ENCODE measurements at places on chromosomes 12 and 14. TPM values are rescaled to one million over a fixed set of nuclear protein-coding genes. Genes with fewer than 3 reads are reported as not detected.

- DNase-seq = peak; percentile 70
These were observed 431 bp upstream of the RHOJ start for GRCh38 chr14:63203618-63204406.

DNA sequence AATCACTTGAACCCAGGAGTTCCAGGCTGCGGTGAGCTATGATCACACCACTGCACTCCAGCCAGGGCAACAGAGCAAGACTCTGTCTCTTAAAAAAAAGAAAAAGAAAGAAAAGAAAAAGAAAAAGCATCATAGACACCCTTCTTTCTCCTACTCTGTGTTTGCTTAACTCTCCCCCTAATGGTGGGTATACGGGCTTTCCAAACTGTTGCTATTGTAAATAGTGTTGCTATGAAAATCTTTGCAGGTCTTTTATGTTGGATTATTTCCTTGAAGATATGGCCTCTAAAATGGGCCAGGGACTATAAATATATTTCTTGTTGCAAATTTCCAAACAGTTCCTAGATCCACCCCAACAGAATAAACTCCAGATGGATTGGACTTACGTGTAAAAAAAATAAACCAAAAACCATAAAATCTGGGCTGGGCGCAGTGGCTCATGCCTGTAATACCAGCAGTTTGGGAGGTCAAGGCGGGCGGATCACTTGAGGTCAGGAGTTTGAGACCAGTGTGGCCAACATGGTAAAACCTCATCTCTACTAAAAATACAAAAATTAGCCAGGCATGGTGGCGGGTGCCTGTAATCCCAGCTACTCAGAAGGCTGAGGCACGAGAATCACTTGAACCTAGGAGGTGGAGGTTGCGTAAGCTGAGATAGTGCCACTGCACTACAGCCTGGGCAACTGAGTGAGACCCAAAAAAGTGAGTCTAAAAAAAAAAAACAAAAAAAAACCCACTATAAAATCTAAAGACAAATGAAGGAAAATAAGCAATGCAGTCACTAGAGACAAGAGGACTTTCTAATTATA, 25.9 kb downstream of the NFKBIA start:
- DNase-seq = no peak

DNA sequence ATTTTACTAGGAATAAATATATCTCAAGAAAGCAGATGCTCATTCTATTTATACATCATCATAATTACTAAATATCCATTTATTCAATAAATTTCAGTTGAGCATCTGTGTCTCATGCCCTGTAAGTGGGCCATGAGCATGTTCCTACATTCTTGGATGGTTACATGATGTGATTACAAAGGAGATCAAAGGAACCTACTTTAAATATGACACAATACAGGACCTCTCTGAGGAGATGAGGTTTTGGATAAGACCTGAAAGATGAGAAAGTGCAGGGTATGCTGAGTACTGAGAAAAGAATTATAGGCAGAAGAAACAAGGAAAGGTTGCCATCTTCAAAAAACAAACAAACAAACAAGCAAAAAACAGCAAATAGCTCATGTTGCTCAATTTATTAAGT, 105.4 kb upstream of the CNTN1 start:
- DNase-seq = no peak

Gene MFAP5
- total RNA-seq = not detected

GRCh38 chr12:111344254-111344875, 24.5 kb downstream of the PHETA1 start:
- no peak for DNase-seq

- DNase-seq = no peak
These were observed 28.1 kb downstream of the MSRB3 start for GRCh38 chr12:65306366-65307168.

DNA sequence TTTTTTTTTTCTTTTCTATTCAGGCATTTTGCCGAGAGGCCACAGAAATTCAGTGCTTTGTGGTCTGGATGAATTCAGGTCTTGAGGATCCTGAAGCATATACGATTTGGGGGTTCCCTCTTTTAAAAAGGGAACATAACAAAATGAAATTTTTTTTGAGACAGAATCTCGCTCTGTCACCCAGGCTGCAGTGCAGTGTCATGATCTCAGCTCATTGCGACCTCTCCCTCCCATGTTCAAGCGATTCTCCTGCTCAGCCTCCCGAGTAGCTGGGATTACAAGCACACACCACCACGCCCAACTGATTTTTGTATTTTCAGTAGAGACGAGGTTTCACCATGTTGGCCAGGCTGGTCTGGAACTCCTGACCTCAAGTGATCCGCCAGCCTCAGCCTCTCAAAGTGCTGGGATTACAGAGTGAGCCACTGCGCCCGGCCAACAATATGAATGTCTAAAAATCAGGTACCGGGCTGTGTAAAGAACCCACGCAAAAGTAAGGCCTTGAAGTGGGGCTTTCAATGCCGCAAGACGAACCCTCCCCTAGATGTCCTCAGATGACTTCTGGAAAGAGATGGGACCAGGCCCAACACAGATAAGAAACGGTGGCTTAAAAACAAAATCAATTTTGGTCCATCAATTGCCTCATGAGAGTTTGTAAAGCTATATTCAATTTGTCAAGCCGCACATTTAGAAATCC, 30.0 kb downstream of the TESC start:
- DNase-seq = no peak

DNA sequence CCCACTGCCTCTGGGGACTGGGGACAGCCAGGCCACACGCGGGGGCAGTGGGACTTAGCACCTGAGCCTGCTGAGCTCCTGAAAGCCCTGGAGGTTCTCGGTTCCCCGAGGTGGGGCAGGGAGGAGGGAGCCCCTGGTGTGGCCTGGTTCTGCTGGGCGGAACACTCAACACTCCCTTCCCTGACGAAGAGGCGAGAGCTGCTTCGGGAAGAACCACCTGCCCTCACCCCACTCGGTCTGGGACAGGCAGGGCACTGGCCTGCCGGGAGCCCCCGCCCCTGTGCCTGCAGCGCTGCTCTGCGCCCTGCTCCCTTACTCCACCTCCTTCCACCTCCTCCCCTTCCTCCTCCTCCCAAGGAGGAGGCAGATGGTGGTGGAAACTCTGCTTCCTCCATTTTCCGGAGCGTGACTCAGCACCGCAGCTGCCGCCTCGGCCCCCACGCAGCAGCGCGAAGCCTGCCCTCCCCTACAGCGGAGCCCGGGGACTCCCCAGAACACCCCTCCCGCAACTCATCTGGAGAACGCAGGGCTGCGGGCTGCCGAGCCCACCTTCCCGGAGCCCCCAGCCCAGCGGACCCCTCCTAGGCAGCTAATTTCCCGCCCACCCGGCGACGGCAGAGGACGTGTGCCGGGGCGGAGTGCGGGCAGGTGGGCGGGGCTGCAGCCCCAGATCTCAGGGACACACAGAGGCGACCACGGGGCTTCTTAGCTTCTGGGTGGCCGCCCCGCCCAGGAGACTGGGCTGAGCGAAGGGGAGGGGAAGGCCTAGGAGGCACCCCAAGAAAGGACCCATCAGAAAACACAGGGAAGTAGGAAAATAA, 11.7 kb upstream of the INF2 start:
- DNase-seq = peak; percentile 79

GRCh38 chr12:132218527-132218875, 74.2 kb downstream of the NOC4L start:
- no peak for DNase-seq

Gene B4GALNT3
- total RNA-seq = 2.2 TPM

DNA sequence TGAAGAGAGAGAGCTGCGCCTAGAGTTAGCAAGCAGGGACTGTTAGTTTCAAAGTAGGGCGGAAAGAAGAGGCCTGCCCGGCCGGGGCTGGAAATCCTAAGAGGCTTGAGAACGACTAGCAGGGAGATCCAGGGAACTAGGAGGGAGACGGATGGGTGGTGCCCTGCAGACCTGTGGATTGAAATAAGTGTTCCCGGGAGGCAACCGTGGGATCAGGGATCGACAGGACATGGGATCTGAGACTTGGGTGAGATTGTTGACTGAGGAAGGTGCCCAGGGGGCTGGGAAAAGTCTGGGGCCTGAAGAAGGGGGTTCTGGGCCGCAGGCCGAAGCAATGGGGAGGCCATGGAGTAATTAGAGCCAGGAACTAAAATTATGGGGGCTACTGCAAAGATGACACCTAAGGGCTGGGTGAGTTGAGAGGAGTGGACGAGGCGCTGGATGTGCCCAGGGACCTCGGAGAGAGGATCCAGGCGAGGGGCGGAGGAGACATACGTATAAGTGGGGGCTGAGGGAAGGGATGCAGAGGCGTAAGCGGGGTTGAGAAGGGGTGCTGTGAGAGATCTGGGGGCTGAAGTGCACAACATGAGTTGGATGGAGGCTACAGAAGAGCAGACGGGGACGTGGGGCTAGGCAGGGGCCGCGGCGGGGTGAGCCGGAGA, 635 bp downstream of the LTA4H start:
- DNase-seq = no peak

- no peak for DNase-seq
These were observed 17.8 kb downstream of the POMT2 start for GRCh38 chr14:77302926-77303325.

- DNase-seq = no peak
These were observed 121.8 kb downstream of the BCL11B start for GRCh38 chr14:99150236-99150635.

GRCh38 chr14:94349276-94349675, 26.1 kb upstream of the SERPINA6 start:
- no peak for DNase-seq

DNA sequence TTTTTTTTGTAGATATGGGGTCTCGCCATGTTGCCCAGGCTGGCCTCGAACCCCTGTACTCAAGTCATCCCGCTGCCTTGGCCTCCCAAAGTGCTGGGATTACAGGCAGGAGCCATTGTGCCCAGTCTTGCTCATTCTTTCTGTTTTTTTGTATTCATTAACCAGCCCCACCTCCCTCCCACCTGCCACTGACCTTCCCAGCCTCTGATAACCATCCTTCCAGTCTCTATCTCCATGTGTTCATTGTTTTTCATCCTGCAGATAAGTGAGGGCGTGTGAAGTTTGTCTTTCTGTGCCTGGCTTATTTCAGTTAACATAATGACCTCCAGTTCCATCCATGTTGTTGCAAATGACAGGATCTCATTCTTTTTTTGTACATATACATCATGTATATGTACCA, 19.0 kb downstream of the MYL2 start:
- DNase-seq = no peak

DNA sequence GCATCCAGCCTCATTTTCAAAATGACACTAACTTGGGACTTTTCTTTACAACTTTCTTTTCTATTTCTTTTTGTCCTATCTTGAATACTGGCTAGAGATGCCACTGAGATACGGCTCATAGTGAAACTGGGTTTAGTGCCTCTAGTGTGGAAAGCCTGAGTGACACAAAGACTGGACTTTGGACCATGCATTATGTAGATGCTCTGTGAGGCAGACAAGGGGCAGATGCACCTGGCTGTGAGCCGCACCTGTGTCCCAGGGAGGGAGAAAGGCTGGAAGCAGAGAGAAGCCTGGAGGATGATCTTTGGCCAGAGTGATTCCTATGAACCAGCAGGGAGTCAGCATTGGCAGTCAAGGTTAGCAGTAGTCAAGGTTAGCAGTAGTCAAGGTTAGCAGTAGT, 852.3 kb upstream of the TMEM132C start:
- no peak for DNase-seq

GRCh38 chr12:70741256-70741655, 104.0 kb upstream of the PTPRB start:
- DNase-seq = no peak

Gene POTEM
- total RNA-seq = not detected

DNA sequence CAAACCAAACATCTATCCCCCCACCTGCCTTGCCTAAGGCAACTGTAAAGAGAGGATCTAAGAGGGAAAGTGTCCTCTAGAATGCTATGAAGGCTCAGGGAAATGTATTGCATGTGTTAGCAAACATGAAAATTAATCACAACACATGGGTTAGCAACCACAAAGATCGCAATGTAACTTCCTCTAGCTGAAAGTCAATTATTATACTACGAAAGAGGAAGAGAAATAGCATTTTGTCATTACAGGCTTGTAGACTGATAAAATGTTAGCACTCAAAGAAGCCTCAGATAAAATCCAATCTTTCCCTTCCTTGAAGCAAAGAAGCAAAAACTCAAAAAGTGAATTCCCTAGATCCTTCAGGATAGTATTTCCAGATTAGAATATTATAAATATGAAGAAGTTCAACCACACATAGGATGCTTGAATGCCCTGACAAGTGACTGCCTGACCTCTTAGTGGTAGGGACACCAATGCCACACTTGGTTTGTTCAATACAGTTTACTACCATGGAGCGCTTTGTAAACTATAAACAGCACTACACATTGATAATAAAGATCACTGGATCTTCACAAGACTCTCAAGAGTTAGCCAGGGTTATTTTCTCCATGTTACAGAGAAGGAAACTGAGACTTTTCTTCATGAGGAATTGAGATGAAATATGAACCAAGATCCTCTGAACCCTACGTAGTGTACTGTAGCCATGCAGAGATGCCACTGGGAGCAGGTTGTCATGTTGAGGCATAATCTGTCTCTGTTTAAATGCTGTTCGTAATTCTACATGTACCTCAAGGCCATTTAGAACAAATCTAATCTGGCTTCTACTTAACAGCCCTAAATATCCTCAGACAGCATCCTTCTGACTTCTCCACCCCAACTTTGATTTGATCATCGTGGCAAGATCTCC, 100.7 kb downstream of the ITPR2 start:
- DNase-seq = no peak

GRCh38 chr14:89386212-89386886, 30.7 kb downstream of the FOXN3 start:
- no peak for DNase-seq

Gene BAZ1A
- total RNA-seq = 27.3 TPM

GRCh38 chr12:43148691-43149090, 403.3 kb downstream of the ADAMTS20 start:
- no peak for DNase-seq

- DNase-seq = no peak
These were observed 205.1 kb downstream of the NEDD1 start for GRCh38 chr12:97112136-97112535.

Gene SLC38A2
- total RNA-seq = 259 TPM

DNA sequence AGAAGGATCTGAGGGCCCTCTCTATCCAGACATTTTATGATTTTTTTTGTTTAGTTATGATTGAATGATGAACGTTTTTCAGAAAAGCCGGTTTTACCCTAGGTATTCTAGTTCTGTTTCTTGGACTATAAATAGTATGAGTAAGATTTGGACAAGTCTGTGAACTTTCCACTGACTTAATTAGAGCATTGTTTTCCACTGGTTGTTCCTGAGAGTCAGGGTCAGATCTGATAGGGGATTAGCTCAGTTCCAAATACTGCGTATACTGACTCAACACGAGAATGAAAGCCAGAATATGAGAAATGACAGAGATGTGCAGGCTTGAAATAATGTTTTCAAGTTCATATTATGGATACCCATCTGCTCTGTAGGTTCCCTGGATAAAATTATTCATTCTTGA, 361.6 kb downstream of the AEBP2 start:
- DNase-seq = no peak
